Urothelium cell line (cell line): ENCODE measurements at places on chromosomes 1 and 21.

DNA sequence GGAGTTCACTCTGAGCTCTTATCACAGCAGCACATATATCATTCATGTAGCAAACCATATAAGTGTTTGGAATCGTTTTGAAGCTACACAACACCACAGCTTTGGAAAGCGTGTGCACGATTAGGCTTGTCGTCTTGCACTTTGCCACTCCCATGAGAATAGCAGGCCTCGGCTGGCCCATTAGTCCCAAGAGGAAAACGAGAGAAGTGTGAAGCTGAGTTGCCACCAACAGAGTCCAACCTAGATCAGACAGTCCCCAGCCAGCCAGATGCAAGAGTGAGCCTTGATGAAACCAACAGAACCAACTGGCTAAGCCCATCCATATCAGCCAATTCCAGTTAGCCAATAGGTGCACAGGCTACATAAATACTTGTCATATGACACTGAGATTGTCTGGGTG is 238.4 kb downstream of the C1orf94 start:
- DNase-seq: no peak

GRCh38 chr1:201791051-201791778 is 37.7 kb upstream of the IPO9 start:
- no peak for DNase-seq

GRCh38 chr1:53579221-53580008 is 120.2 kb downstream of the DMRTB1 start:
- DNase-seq: no peak

- DNase-seq: no peak
Measured at GRCh38 chr1:116682641-116683221, 15.2 kb upstream of the IGSF3 start.

DNA sequence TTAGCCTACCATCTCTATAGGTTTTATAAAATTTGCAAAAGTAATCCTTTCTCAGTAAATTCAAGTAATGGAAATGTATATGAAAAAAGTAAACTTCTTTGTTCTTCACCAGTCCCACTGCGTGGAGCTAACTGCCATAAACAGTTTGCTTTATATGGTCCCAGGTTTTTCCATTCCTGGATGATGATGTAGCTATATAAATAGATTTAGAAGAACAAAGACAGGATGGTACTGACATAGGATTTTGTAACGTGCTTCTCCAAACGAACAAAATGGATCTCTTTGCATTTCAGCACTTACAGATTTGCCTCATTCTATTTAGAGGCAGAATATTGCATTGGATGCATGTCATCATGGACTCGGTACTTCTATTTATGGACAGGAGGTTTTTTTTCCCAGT is 57.3 kb downstream of the SMYD2 start:
- DNase-seq: no peak

DNA sequence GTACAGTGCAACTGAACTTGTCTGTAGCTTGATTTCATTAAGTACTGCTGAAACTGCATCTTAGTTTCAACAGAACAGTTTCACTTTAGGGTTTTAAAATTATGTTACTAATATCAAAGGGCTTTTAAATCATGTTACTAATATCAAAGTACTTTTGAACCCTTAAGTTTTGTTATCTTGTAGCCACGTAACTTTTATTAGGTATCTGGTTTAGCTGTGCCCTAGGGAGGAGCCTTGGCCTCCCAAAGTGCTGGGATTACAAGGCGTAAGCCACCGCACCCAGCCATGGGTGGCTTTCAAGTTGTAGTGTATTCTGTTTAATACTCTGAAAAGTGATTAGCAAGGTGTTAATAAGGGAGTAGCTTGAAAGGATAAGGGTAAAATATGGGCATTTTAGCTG is 2.0 kb downstream of the KDM4A start:
- DNase-seq: no peak

DNA sequence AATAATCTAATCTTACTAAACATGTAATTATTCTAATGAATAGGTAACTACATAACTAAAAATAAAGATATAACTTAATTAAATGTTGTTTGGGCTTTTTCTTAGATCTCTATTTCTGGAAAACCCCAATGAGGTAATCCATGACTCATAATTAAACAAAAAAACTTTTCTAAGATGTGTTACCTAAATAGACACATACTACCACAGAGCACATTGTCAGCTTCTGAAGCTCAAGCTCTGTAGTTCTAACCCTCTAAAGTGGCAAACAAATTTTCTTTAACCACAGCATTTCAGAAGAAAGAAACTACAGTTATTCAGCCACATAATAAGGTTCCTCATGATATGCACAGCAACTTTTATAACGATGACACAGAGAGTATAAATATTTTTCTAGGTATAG is 4.2 kb downstream of the OR6K3 start:
- no peak for DNase-seq

GRCh38 chr1:77509051-77509492 is 173.4 kb downstream of the ZZZ3 start:
- no peak for DNase-seq

- no peak for DNase-seq
Measured at GRCh38 chr1:70714149-70714548, 303.1 kb downstream of the CTH start.
